ENCODE measurements at places on chromosomes 13 and 19.

DNA sequence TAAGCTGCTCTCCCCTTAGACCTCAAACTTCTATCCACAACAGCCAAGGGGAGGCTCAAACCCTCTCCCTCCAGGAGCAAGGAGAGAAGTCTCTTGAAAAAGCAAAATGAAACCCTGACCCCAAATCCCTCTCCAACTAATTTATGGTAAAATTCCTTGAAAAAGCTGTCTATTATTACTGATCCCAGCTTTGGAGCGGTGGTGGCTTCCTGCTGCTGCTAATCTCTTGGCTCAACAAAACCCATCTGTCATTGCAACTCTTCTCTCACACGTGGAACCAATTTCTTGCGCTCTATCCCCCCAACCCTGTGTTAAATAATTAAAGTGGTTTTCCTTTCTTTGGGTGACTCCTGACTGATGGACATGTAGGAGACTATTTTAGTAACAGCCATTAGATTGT lies 64.1 kb upstream of the OXGR1 start:
- DNase-seq, result no peak

- no peak for DNase-seq
Observed at GRCh38 chr13:52950436-52950956, 78.1 kb upstream of the OLFM4 start.

DNA sequence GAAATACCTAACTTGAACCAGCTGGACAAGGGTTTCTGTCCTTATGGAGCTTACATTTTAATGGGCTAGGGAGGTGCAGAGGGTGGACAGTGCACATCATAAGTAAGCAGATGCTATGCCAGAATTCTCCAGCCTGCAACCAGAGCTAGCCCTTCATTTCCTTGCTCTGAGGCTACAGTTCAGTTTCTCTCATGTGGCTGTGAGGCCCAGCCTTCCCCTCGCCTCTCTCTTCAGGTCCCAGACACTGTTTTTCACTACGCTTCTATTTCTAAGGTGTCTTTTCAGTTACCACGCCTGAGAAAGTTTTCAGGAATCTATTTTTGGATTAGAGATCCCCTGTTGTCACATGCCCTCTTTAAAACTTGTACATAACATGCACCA lies 141.9 kb downstream of the PCCA start:
- DNase-seq, result no peak

GRCh38 chr19:47074621-47075020 lies 26.2 kb upstream of the TMEM160 start:
- DNase-seq, result no peak

- DNase-seq, result peak; percentile 74
Observed at GRCh38 chr19:1513499-1514294, 878 bp upstream of the ADAMTSL5 start.

DNA sequence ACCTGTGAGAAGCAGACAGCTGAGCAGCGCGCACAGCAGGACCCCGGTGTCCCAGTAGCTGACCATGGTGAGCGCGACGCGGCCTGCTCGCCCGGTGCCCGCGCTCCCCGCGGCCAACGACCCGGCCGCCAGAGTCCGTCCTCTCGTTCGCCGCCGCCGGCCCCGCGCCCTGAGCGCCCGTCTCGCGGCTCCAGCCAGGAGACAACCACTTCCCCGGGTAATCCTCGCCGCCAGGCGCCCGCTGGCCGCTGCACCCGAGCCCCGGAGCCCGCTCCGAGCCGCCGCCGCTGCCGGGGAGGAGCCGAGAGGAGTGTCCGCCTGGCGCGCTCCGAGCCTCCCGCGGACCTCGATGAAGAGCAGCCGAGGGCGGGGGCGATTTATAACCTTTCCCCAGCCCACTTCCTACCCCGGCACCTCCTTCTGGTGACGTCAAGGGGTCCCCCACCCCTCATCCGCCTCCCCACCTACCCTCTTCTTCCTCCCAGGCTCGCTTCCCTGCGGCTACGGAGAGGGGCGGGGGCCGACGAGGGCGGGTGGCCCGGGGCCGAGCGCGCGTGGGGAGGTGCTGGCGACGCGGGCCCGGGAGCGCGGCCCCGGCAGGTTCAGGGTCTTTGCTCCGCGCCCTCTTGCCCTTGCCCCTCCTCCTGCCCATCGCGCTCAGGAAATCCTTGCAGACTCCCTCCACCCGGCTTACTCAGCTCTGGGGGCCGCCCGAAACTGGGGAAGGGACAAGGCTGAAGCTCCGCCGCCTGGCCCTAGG lies at the start of gene FLT1:
FLT1 (minus strand) TSS at position 351 of the 760 bp plus-strand sequence; CDS start at position 66, 285 bp downstream.
- DNase-seq, result peak; percentile 76

DNA sequence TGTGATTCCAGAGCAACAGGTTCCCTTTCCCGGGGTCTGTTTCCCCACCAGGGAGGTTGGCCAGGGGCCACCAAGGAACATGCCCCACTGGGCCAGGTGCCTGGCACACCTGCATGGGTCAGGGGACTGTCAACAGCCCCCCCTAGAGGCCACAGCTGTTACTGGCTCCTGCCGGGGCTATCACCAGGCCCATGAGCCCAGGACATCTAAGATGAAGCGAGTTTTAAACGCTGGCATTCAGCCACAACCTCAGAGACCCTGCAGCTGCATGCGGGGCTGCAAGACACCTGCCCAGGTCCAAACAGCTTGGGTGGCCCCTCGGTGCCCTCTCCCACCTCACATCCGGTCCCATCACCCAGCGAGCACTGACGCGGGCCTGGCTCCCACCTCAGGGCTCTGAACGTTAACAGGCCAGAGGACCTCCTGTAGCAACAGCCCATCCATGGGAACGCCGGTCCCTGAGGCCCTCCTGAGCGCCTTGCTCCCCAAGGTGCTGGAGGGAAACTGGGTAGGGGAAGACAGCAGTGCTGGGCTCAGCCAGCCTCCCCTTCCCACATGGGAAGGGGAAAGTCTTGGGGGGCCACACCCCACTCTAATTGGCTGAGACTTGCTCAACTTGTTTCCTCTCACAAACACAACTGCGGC lies 12.0 kb downstream of the KHSRP start:
- DNase-seq, result peak; percentile 48

GRCh38 chr19:4199699-4200293 lies 17.3 kb downstream of the ANKRD24 start:
- DNase-seq, result no peak

DNA sequence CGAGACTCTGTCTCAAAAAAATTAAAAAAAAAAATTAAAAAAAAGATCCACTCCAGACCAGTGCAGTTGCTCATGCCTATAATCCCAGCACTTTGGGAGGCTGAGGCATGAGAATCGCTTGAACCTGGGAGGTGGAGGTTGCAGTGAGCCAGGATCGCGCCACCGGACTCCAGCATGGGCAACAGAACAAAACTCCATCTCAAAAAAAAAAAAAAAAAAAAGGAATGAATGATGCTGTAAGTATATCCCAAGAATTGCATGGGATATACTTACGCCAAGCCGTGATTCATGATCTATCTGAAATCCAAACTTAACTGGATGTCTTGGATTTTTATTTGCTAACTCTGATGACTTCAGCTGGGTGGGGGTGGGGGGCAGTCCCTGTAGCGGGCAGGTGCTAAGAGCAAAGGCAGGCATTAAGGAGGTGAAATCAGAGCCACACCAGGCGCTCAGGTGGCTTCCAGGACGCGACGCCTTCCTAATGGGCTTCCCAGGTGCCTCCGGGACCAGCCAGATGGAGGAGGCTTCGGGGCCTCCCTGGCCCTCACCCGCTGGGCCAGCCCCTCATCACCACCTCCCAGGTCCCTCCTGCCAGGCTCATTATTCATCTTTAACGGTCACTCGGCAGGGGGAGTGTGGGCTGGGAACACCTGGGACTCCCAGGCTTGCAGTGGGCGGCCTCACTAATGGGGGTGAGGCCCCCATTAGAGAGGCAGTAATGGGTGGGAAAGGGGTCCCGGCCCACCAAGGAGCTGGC lies 11.4 kb upstream of the FUT5 start:
- no peak for DNase-seq

- no peak for DNase-seq
Observed at GRCh38 chr13:75417012-75417384, 65.0 kb downstream of the TBC1D4 start.

DNA sequence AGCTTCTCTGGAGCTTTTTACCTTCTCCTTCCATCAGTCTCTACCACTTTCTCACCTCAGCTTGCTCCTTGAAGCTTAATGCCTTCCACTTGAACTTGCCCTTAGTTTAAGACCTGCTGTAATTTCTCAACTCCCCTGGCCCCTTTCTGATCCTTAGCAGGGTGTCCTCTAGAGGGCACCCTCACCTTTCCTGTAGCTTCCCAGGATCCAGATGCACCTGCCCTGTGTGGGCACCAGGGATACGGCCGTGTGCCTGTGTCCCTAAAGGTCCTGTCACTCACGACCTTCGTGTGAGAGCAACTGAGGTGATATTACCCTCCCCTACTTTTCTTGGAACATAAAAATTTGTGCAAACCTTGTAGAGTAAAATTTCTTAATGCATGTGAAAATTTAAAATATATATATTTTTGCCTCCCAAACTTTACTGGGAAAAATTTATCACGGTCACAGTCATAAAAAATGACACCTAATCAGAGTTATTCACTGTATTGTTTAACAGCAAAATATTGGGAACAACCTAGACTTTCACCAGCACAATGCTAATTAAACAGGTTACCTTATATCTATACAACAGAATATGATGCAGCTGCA lies 46.4 kb downstream of the PSG3 start:
- no peak for DNase-seq

GRCh38 chr13:78129359-78129758 lies 210.7 kb upstream of the EDNRB start:
- no peak for DNase-seq

Data from left ventricle myocardium superior (tissue), 1 donor.